ENCODE measurements at places on chromosomes 7 and 10.

GRCh38 chr10:50496228-50496627 lies 127.5 kb downstream of the SGMS1 start:
- no peak for DNase-seq

DNA sequence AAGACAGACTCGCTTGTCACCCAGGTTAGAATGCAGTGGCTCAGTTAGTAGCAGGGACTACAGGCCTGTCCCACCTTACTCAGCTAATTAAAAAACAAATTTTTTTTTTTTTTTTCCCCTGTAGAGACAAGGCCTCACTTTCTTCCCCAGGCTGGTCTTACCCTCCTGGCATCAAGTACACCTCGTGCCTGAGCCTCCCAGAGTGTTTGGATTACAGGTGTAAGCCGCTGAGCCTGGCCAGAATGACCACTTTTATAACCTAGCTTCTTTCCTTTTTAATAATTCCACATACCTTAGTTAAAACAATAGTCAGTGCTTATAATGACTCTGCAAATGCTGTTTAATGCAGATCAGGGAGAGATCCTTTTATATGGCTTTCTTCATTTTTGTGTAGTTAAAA lies 31.3 kb downstream of the RSBN1L start:
- DNase-seq = no peak

DNA sequence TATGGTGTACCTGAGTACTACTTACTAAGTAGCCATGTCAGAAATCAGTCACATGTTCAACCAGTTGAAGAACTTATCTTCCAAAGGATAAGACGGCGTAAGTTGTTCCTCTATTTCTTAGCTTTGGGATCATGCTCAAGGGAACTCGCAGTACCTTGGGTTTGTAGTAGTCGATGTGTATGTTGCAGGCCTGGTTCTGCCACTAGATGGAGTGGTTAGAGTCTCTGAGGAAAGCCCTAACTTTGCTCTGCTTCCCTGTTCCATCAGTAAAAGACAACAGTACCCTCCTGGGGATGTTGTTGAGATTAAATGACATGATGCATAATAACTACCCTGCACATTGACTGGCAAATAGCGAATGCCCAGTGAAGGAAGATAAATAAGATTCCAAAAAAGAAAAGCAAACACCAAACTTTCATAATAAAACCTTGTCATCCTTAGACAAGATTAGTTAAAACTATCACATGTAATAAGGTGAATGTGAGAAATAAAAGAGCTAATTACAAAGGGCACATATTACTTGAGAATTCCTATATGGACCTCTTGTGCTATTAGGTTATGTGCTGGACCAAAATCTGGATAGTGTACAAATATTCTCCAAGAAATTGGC lies 165.9 kb downstream of the ABCA13 start:
- no peak for DNase-seq

DNA sequence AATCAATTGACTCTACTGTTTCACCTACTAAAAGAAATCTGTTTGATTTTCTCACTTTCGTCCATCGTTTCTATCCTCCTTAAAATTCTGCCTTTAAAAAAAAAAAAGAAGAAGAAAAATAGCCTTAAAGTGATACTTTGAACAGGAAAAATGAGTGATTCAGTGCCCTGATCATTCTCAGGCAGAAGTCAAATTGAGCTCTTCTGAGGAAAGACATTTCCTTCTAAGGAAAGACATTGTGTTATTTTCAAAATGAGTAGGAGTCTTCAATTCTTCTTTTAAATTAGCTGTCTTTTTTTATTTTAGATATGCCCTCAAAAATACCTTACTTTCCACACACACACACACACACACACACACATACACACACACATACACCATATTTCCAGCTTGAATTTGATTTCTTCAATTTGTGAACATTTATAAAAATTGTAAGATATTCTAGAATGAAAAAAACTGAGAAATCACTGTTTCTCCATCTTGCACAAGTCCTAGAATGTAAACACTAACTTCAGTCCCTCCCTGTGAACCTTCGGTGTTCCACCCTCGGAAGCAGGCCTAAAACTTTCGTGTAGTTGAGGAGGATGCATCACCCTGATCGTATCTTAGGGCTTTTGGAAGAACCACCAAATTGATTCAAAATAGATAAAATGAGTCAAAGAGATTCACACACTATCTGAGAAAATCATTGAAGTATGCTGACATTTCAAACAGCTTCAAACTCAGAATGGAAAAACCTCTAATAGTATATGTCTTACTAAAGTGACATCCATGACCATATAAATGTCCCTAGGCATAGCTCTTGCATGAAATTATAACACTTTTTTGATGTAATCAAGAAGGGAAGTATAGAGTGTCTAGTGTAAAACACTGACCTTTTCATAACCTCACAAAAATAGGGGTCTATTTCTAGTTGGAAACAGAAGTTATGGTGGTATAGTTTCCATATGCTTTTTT lies 270.8 kb downstream of the GATA3 start:
- no peak for DNase-seq

DNA sequence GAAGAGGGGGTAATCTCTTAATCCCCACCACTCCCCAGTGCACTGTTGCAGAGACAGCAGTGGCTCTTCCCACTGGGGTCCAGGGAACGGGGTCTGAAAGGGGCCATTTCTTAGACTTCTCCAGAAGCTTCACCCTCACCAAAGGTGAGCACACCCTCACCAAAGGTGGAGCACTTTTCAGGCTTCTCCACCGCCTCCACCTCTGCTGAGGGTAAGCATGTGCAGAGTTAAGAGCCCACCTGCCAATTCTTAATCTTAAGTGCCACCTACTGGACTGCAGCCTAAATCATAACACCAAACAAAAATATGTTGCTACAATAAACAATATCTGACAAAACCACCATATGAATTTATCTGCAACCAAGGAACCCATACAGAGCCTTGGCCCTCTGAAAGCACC lies 27.0 kb downstream of the SNX13 start:
- no peak for DNase-seq

GRCh38 chr10:72318418-72319262 lies 36.1 kb downstream of the DNAJB12 start:
- DNase-seq = no peak

Data from stimulated activated CD8-positive, alpha-beta memory T cell treated with anti-CD3 and anti-CD28 coated beads, Interleukin-4, amount 100 ng/mL, for 1 hour (primary cell).